Neural progenitor cell (in vitro differentiated cells): ENCODE measurements at places on chromosomes 7 and 10.

- peak; percentile 59 for DNase-seq
These were observed 483 bp downstream of the GDF10 start for GRCh38 chr10:47300429-47300931.

- no peak for DNase-seq
These were observed 51.9 kb downstream of the GNA12 start for GRCh38 chr7:2792235-2792634.

GRCh38 chr10:62844280-62845011, 28.3 kb upstream of the EGR2 start:
- no peak for DNase-seq

DNA sequence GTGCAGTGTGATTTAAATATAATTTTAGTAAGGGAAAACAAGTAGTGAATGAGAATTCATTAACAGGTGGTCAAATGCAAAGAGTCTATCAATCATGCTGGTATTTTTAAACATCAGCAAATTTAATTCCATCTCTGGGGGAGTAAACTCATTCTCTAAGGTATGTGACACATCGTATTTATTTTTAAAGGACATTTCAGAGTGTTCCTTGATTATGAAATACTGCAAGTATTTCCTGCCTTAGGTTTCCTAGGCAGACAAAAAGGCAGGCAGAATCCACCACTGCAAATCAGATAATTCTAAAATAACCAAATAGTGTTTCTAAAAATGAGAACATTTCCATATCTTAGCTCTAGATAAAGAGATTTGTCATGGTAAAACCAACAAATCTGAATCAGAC, 193.8 kb downstream of the LRRTM3 start:
- no peak for DNase-seq

GRCh38 chr10:71788954-71789353, 15.6 kb upstream of the VSIR start:
- no peak for DNase-seq

DNA sequence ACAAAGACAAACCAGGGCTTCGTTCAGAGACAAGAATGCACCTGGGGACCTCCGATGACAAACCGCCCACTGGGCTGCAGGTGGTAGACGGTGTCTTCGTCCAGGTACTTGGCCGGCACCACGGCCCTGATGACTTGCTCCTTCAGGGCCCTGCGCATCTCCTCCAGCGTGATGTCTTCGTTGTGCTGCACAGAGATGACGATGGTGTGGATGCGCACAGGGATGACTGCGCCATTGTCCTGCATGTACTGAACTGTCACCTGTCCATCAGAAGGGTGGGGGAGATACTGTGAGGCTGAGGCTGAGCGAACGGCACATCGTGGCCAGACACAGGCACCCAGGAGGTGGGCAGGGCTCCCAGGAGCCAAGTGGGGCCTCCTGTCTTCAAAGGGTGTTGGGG, 13.1 kb downstream of the MAT1A start:
- DNase-seq = no peak

DNA sequence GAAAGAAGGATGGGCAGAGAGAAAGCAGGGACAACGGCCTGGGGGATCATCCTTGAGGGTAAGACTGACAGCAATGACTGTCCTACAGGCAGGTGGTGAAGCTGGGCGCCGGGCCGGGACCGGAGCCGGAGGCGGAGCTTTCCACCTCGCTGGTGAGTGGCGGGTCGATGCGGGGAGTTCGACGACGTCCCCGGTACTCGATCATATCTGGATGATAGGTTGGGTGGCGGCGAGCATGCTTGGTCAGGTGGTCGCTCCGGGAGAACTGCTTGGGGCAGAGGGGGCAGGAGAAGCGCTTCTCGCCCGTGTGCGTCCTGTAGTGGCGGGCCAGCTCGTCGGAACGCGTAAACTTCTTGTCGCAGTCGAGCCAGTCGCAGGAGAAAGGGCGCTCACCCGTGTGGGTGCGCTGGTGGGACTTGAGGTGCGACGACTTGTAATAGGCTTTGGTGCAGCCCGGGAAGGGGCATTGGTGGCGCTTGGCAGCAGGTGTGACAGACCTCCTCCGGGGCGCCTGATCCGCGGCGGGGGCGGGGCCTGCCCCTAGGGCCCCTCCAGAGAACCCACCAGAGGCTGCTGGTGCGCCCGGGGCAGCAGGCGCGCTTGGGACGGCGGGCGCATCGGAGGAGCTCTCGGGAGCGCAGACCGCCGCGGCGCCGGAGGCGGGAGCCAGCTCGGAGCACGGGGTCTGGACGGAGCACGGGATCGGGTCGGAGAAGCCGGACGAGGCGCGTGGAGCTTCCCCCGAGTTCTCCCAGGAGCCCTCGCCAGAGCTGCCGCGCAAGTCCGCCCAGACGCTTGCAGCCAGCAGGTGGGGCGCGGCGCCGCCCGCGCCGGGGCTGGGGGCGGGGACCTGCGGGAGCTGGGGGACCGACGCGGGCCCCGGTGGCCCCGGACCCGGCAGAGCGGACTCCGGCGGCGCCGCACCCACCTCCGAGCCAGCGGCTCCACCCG, 752 bp downstream of the KLF14 start:
- DNase-seq = peak; percentile 70

- DNase-seq = no peak
These were observed 32.0 kb downstream of the AMZ1 start for GRCh38 chr7:2720024-2720423.

GRCh38 chr10:52769966-52770365, 2.6 kb downstream of the MBL2 start:
- no peak for DNase-seq

- DNase-seq = peak; percentile 36
These were observed 7.7 kb upstream of the CCDC172 start for GRCh38 chr10:116316503-116316902.

GRCh38 chr10:125169279-125169678, 8.9 kb upstream of the CTBP2 start:
- DNase-seq = no peak
